NCI-H1105 treated with DMSO at 0.1 percent for 48 hours (cell line): ENCODE measurements at places on chromosomes 1 and 21.

- DNase-seq: no peak
Observed at GRCh38 chr1:201713086-201713810, 115.7 kb upstream of the IPO9 start.

DNA sequence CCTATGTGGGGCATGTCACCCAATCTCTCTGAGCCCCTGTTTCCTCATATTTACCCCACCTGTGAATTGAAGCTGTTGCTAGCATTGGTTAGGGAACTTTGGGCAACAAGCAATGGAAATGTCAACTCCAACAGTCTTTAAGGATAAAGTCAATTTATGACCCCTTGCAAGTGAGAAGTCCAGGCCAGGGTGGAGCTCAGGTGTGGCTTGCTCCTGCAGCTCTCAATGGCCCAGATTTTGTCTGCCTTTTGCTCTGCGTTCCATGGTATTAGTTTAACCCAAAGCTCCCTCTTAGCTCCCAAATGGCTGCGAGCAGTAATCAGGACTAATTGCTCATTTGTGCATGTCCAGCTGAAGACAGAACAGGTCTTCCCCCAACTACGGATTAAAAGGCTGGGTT, 70.4 kb upstream of the ABCG1 start:
- DNase-seq: no peak

- no peak for DNase-seq
Observed at GRCh38 chr1:239815074-239815473, 276.6 kb upstream of the FMN2 start.

- DNase-seq: no peak
Observed at GRCh38 chr1:30363031-30363430, 360.4 kb downstream of the MATN1 start.

GRCh38 chr1:85314726-85315125, 38.3 kb upstream of the BCL10 start:
- DNase-seq: no peak

GRCh38 chr1:28326984-28327383, 1.9 kb upstream of the MED18 start:
- no peak for DNase-seq

DNA sequence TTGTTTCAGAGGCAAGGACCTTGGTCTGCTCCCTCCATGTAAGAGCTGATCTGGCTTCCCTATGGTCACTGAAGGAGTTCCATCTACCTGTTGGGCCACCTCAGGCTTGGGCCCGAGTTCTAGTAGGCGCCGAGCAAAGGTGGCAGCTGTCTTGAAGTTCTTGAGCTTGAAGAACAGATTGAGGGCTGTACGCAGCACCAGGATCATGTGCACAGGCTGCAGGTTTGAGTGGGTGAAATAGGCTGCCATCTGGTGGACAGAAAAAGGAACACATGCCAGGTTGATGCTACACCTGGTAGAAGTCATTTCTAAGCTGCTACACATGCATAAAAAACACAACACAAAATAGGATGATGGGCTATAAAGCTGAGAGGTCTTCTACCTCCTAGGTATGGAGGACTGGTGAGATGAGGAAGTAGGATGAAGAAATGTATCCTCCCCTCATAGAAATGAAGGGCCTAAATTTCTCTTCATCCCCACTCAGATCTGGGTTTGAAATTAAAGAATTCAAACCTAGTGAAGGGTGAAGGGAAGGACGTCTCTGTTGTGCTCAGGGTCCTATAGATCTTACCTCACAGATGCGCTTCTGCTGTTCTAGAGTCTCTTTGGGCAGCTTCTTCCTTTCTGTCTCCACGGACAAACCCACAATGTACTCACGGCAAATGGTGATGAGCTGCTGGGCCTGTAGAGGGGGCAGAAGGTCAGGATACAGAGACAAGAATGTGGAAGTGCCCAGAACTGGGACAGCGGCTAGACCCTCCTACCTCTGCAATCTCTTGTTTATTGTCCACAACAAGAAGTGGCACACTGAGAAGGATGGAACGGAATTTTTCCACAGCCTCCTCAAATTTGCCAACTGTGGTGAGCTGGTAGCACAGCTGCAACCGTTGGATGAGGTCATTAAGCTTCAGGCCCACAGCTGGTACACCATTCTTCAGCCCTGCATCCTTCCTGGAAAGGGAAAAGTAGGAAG, 6.6 kb upstream of the PEX19 start:
- peak; percentile 70 for DNase-seq

DNA sequence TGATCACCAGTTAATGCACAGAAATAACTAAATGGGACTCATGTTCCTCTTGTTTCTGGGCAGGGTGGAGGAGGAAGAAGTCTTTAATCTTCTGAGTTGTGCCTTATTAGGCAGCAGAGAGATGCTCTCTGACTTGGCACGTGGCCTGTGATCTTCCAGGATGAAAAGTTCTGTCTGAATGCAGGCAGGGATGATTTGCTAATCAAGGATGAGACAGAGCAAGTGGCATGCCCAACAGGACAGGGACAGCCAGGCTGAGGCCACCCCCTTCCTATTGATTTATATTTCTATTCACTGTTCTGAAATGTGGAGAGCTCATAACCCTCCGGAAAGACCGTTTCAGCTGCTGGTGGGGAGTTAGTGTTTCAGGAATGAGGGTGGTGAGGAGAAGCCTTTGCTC, 477.8 kb upstream of the CAMK1G start:
- DNase-seq: no peak

DNA sequence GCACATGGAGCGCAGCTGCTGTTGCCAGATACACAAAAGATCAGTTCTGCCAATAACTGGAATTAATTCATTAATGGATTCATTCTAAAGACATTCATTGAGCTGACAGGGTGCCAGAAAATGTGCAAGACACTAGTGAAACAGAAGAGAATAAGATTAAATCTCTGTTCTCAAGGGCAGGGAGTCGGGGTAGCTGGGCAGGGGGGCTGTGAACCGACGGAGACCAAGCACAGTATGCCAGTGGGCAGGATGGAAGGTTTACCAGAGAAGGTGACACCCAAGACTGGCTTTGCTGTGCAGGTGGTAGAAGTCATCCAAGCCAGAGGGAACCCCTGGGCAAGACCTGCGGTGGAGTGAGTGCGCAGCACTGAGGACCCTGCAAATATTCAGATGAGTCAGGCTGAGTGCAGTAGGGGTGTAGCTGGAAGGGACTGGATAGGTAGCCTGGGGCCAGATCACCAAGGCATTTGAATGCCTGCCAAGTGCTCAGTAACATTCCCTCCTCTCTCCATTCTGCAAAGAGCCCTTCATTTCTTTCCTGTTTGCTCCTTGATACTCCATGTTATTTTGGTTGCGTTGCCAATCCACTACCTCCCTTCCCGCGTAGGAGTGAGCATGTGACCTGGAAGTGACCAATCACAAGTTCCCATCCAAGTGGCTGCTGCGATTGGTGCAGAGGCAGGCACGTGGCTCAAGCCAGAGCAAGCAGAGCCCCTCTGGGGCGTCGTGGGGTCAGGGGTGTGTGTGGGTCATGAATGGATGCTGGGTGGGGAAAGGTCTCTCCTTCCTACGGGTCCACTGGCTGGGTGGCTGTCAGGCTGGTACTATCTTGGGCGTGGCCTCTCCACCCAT, 413.1 kb downstream of the PTPRU start:
- peak; percentile 31 for DNase-seq

GRCh38 chr1:95440511-95440910, 206.5 kb downstream of the RWDD3 start:
- no peak for DNase-seq

DNA sequence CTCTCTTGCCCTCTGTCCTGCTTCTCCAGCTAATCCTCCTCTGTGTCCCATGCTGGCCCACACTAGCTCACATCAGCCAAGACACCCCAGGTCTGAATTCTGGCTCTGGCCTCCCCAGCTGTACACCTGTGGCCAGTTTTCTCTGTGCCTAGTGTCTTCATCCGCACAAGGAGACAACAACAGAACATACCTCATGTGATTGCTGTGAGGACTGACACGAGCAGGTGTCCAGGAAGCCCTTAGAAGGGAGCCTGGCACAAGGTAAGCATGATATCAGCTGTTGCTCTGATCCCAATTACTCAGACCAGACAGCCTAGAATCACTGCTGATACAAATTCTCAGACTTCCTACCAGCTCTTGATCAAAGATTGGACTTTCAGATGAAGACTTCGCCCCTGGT, 71.2 kb upstream of the GJB5 start:
- no peak for DNase-seq

DNA sequence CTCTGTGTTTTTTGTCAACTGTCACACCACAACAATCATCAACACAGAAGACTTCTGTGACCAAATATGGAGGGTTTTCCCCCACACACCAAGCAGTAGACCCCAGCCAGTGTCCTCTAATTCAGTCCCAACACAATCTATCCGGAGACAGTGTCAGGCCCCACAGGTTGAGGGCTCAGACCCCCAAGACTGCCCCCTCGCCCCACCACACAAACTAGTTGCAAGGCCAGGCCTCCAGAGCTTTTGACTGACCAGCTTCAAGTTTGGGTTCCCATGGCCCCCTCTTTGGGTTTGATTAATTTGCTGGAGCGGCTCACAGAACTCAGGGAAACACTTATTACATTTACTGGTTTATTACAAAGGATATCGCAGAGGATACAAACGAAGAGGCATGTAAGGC, 37.2 kb downstream of the NEK2 start:
- no peak for DNase-seq

DNA sequence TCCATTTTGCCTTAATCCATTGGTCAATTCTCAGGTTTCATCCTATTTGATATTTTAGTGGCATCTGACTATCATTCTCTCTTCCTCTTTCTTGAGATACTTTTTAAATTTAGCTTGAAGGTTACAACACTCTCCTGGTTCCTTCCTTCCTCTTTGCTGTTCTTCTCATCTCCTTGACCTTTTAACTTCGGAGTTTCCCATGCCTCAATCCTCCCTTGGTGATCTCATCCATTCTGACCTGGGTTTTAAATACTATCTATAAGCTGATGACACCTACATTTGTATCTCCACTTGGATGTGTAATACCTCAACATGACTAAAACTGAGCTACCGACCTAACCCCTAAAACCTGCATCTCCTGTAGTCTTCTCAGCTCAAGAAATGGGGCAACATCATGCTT, 4.8 kb upstream of the ZNF687 start:
- no peak for DNase-seq
